Stromal cell of bone marrow (primary cell): ENCODE measurements at places on chromosomes 11 and 22.

DNA sequence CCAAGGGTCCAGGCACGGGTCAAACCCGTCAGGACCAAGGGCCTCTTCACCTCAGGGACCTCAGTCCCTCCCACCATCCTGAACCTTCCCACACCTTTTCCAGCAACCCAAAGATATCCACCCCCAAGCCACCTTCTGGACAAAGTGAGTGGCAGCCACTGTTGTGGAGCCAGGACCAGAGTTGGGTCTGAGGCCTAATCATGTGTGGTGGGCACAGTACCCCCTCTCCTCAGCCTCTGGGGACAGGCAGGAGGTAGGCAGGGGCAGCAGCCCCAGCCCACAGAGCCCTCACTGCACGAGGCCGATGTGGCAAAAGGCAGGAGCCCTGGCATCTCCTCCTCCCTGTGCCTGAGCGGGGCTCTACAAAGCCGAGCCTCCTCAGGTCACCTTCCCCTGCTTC, 2.5 kb downstream of the KCNJ11 start:
- no peak for DNase-seq

- no peak for DNase-seq
Observed at GRCh38 chr11:74466916-74467885, at the start of gene KCNE3. TSS of gene KCNE3 (minus strand) at chr11:74467549. CDS start at chr11:74457563, 9,986 bp downstream.

GRCh38 chr11:119509969-119510401, 87.0 kb upstream of the THY1 start:
- peak; percentile 93 for DNase-seq

DNA sequence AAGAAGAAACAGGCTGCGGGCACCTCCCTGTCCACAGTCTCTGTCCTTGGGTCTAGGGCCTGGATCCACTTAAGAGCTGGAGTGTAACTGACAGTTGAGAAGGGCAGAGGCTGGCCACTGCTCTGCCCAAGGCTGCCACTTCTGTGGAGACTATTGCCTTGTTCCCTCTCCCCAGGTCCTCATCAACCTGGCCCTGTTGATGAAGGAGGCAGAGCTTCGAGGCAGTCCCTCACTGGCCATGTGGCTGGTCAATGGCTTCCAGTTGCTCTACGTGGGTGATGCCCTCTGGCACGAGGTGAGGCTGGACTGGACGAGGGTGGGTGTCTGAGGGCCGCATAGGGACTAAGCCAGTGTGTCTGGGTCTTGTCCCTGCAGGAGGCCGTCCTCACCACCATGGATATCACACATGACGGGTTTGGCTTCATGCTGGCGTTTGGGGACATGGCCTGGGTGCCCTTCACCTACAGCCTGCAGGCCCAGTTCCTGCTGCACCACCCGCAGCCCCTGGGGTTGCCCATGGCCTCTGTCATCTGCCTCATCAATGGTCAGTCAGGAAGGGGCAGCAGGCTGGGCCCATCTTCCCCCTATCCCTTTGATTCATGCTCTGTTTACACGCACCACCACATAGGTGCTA, 2.8 kb downstream of the ZNHIT2 start:
- no peak for DNase-seq

DNA sequence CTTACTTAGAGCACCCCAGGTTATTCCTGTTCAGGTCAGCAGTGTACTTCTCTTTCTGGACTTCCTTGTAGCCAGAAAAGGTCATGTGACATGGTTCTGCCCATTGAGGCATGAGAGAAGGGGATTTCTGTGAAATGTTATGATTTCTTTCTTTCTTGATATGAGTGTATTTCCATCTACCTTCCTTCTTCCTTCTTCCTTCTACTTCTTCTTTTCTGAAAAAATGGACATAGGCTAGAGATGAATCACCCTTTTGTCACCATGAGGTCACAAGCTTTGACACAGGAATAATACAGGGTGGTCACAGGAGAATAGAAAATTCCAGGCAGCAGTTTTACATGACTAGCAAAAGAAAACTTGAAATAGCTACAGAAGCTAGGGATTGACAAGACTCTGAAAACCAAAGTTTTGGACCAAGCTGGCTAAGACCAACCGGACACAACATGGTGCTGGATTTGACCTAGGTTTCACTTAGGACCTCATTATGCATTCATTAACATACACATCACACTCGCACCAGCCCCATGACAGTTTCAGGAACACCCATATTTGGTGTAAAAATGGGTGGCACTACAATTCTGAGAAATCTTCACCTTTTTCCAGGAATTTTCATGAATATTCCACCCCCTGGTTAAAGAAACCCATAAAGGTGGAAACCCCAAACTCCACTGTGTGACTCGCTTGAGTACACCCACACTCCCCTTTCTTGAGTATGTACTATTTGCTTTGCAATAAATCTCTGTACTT, 21.2 kb upstream of the MAP6 start:
- no peak for DNase-seq

DNA sequence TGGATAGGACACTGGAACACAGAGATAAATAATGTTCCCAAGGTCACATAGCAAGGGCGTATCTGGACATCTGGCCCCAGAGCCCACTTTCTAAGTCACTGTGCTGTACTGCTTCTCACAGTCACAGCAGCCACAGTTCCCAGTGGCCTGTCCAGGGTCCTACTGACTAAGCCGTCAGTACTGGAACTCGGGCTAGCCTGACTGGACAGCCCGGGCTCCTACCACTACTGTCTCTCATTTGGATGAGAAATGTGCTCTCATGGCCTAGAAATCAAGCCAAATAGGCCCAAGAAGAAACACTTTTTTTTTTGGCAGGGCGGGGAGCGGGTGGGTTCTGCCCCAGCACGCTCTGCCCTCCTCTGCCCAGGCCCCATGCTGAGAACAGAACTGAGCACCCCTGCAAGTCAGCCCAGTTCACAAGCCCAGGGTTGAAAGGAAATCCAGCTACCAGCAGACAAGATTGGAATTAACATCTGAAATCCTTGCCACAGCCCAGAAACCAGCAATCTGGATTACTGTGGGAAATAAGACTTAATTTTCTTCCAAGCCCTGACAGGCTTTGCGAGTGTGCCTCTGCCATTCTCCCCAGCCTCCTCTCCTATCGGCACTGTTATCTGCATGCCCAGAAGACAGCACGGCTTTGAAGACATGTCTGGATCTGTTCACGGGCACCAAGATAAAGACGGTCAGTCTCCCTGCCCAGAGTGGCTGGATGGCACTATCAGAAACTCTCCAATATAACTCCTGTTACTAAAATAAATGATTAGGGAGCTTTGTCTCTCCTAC, 182.9 kb upstream of the NCAM1 start:
- no peak for DNase-seq
